ENCODE measurements at places on chromosomes 16 and 17.
A peak's percentile ranks its signal among the peaks of the same experiment; 100 is the strongest.

DNA sequence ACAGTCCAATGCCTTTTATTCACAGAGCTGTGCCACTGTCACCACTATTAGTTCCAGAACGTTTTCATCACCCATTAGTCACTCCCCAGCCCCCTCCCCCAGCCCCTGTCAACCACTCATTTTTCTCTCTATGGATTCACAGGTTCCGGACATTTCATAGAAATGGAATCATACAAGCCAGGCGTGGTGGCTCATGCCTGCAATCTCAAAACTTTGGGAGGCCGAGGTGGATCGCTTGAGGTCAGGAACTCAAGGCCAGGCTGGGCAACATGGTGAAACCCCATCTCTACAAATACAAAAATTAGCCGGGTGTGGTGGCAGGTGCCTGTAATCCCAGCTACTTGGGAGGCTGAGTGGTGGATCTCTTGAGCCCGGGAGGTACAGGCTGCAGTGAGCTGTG lies 759 bp upstream of the PAM16 start:
- DNase-seq, result no peak

DNA sequence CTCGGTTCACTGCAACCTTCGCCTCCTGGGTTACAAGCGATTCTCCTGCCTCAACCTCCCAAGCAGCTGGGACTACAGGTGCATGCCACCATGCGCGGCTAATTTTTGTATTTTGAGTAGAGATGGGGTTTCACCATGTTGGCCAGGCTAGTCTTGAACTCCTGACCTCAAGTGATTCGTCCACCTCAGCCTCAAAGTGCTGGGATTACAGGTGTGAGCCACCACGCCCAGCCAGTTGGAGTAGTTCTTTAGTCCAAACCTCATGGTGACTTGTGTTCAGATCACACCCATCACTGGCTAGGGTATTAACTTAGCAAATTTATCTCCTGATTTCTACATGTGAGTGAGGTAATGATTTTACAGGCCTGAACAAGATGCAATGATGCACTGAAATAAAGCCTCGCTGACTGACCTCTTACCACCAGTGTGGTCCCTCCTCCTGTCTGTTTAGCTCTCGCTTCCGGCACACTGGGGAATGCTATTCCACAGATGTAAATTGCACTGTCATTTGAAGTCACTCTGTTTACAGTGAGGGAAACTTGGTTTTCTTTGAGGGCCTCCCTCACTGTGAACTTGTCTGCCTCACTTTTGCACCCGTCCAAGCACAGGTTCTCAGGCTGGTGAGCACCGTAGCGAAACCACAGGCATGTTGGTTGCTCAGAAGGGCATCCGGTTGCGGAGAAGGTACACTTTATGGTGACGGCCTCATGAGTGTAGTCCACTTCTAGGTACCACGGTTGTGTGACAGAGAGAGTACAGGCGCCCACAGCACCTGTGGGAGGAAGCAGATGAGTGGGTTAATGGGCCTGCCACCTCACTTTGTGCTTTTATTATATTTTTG lies 5.5 kb downstream of the IGSF6 start:
- no peak for DNase-seq

DNA sequence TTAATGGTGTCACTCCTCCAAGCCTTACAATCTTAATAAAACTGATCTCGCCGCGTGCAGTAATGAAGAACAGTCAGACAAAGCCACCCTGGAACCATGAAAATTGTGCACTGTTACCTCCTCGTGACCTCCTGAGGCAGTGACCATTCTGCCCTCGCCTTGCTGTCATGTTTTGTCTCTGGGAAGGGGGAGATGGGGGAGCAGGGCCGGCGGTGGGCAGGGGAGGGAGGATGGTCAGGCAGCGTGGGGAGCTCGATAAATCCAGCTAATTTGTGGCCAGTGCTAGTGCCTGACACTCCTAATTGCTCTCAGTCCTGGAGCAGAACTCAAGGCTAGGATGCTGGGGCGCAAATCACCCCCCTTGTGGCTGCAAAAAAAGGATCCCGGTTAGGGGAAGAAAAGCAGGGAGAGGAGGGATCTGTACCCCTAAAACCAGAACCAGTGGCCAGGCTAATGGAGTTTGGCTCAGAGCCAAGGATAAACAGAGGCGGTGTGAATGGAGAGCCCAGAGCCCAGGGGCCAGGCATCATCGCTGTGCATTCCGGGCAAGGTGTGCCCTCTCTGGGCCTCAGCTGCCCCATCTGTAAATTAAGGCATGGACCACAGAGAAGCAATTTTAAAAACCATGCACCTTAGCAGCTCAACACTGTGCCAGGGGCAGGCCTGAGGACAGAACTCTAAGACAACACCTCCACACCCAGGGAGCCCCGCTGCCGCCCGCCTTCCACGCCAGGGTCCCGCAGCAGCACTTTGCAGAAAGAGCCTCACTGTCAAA lies 113.3 kb downstream of the ZNF423 start:
- DNase-seq, result no peak

DNA sequence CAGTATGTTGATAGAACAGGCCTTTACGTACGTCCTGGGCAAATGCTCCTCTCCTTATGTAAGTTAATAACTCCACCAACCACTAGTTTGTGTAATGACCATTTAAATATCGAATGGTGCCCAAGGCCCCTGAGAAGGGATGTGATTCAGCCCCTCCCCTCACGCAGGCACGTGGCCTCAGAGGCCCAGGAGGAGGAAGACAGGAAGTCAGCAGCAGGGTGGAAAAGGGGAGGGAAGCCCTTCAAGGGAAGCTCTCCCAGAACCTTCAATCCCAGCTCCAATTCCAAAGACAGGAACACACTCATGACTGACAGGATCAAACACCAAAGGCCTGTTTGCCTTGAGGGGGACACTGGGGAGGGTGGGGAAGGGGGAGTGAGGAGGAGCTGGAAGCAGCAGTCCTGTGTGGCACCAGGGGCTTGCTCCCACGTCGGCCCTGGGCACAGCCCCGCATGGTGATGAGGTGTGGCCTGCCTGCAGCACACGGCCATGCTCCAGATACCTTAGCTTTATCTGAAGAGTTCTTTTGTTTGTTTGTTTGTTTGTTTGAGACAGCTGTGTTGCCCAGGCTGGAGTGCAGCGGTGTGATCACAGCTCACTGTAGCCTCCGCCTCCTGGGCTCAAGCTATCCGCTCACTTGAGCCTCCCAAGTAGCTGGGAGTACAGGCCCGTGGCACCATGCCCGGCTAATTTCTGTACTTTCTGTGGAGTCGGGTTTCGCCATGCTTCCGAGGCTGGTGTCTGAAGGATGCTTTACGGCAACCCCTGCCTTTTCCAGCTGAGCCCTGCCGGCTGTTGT lies 105.0 kb downstream of the ZNF778 start:
- DNase-seq, result no peak

DNA sequence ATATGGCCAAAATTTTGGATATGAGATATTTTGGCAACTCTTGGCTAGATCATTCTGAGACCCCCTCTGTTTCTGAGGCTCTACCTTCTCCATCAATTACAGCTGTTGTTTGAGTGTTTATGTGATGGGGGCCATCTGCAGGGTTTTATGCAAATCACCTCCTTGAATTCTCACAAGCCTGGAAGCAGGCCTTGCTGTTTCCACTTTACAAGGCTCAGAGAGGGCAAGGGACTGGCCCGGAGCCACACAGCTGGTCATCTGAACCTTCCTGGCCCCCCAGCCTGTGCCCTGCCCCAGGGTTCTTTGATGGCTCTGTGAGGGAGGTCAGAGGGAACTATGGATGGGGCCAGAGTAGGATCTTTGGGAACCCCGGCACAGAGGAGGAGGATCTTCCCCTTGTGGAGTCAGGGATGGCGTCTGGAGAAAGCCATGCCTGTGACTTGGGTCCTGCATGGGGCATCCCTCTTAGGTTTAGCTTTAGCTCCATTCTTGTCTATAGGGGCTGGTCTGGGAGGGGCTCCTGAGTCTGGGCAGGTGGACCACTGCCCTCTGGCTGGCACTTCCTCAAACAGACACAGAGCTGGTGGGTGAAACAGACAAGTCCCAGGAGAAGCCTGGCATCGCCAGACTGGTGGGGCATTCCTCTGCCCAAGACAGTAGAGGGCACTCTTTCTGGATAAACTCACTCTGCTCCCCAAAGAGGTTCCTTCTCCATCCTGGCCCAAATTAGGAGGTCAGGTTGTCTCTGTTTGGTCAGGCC lies 26.2 kb downstream of the IL21R start:
- no peak for DNase-seq

GRCh38 chr17:27764589-27764988 lies 35.7 kb downstream of the NOS2 start:
- peak; percentile 52 for DNase-seq

GRCh38 chr17:49111934-49112333 lies 20.6 kb upstream of the B4GALNT2 start:
- no peak for DNase-seq

DNA sequence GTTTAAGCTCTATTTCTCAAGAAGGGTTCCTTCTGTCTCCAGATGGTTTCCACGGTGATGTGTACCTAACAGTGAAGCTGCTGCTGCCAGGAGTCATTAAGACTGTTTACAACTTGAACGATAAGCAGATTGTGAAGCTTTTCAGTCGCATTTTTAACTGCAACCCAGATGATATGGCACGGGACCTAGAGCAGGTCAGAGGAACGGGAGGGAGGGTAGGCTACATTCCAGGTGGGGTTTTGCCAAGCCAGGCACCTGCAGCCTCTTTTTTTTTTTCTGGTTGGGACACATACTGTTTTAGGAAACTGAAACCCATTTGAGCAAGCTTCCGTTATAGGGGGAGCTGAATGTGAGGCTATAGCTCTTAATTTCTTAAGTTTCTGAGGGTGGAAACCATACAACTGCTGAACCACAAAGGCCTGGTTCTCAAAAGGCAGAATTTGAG lies 10.6 kb downstream of the LIG3 start:
- no peak for DNase-seq

GRCh38 chr17:66466840-66467367 lies 164.5 kb downstream of the PRKCA start:
- no peak for DNase-seq

GRCh38 chr17:82230609-82231311 lies 1.9 kb downstream of the SLC16A3 start:
- peak; percentile 61 for DNase-seq

DNA sequence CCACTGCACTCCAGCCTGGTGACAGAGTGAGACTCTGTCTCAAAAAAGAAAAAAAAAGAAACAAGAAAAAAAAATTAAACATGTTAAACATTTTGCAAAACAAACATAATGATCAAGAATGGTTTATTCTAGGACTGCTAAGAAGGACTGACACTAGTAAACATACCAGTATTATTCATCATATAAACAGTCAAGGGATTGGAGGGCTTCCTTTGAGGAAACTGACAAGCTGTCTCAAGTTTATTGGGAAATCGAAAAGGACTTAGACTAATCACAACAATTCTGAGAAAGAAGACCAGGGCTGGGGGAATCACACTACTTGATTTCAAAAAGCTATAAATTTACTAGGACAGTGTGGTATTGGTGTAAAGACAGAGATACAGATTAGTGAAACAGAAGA lies 75.5 kb downstream of the MYH10 start:
- DNase-seq, result no peak

DNA sequence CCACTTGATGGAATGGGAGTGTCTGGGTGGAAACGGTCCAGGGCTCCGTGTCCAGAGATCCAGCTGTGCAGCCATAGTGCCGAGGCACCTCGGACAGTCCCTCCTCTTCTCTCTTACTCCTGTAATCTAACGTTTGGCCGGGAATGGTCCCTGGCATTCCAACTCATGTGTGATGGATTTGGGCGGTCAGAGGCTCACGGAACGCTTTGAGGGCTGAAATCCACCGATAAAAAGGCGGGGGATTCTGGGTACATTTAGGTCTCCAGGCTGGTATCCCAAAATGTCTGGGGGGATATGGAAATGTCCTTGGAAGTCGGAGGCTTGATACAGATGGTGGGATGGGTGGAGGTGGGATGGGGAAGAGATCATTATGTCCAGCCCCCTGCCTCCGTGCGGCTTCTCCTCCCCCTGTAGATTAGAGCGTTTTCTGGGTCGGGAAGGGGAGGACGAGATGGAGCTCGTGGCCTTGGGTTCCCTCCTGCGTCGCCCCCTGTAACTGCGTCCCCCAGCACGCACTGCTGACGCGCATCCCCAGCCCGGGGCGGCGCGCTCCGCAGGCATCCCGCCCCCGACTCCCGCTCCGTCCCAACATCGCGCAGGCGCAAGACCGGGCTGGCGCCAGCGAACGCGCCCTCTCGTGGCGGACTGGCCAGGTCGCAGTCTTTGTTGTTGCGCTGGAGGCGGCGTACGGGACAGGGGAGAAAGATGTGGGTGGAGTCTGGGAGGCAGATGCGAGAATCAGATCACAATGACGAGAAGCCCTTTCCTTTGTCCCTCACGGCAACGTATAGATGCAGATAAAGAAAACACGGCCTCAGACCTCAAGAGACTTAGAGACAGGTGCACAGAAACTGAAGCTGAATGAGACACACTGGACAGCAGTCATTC lies 4.5 kb upstream of the SGCA start:
- DNase-seq, result peak; percentile 87

GRCh38 chr17:28563475-28563874 lies 7.8 kb downstream of the PIGS start:
- no peak for DNase-seq

DNA sequence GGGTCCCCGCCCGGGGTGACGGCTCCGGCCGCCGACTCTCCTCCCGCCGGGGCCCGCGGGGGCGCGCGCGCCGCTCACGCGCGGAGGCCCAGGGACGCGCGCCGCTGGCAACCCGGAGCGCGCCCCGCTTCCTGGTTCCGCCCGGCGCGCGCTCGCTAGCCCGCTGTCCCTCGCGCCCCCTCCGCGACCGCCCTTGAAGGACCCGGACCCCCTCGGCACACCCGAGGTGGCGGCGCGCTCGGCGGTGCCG lies at the start of gene STAT5B:
Gene STAT5B, minus strand, starts transcription at position 33 of the 250 bp plus-strand sequence. CDS start 44,264 bp downstream, outside the sequence.
- no peak for DNase-seq

- no peak for DNase-seq
These were observed 76.5 kb upstream of the CLEC18B start for GRCh38 chr16:74497761-74498160.

- DNase-seq, result peak; percentile 49
These were observed 27.6 kb downstream of the ELAC2 start for GRCh38 chr17:12990041-12990808.

DNA sequence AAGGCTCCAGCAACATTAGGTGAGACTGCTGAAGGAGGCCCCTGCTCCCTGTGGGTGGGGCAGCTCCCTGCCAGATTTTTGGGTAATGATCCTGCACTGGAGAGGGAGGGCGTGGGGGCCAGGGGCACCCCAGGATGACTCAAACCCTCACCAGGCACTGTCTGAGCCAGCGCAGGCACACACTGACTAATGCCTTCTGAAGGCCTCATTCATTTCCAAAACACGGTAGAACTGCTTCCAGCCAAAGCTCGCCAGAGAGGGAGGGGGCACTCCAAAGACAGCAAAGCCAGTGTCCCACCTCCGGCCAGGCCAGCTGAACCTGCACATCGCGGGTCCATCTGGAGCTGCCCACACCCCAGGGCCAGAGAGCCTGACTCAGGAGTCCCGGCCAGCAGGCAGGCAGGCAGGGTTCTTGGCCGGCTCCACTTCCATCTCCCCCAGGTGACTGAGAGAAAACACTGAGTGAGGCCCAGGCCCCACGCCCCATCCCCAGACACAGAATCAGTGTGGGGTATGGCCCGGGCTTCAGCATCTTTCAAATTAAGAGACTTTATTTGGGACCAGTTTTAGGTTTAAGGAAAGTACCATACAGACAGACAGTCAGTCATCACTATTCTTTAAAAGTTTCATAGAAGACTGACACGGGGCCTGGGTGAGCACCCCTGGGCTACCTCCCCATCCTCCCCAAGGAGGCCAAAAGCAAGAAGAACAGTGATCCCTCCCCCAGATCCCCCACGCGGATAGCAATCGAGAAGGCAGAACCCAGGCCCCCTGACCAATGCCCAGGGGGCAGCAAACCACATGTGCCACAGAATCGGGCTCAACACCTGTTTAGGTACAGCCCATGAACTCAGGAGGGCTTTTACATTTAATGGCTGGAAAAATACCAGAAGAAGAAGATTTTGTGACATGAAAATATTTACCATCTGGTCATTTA lies 2.3 kb downstream of the PIEZO1 start:
- no peak for DNase-seq

GRCh38 chr17:83101805-83102480 lies 22.5 kb downstream of the METRNL start:
- no peak for DNase-seq

Measured in dorsolateral prefrontal cortex (tissue), 122 donors.